ENCODE measurements at places on chromosomes 2 and 18.

DNA sequence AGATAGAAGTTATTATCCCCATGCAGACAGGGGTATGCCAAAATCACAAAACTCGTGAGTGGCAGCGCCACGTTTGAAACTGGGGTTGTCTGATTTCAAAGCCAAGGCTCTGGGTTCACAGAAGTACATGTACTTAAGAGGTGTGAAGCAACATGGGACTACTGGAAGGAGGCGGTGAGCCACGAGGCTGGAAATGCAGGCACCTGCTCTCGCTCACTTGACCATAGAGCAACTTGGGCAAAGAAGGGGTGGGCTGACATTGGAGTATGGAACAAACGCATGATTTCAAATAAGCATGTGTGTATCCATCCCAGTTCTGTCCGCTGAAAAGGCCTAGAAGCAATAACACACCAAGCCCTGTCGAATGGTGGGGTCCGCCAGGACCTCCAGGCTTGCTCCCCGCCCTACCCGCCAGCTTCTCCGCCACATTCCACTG, 593 bp upstream of the ACTR2 start:
- peak overlapping the region; percentile 98 for H3K27ac ChIP-seq
- DNase-seq = peak; percentile 10
- H3K36me3 ChIP-seq = peaks cover 9% of the 10 kb centered on the region

DNA sequence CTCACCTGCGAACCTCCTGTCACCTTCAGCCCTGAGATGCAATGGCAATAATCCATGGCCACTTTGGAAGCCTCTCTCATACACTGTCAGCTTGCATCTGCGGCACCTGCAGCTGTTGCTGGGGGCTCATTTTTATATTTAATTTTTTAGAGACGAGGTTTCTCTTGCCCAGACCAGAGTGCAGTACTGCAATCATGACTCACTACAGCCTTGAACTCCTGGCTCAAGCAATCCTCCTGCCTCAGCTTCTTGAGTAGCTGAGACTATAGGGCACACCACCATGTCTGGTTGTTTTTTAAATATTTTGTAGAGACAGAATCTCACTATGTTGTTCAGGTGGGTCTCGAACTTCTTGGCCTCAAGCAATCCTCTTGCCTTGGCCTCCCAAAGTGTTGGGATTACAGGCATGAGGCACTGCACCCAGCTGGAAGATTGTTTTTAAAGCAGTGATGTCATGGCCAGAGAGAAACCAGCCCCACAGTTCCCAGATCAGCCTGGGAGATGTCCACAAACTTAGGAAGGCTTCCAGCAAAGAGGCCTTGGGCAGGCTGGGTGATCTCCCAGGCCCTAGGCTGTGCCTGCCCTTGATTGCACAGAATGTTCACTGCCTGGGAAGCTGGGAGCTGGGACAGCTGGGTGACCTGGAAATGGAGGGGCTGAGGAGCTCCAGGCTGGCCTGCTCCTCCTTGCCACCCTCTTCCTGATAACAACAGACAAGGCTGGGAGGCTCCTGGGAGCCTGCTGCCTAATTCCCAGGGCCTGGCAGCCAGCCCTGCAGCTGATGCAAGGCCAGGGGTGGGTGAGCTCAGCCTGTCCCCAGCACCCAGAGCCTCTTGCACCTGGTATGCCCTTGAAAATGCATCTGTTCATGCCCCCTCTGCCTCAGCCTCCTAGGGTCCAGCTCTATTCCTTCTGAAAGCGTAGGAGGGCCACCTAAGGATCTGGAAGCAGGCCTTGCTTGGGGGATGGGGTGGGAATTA, 27.1 kb downstream of the SH2D6 start:
- no peak overlapping the region for H3K27ac ChIP-seq
- no peaks in the 10 kb centered on the region for H3K36me3 ChIP-seq

DNA sequence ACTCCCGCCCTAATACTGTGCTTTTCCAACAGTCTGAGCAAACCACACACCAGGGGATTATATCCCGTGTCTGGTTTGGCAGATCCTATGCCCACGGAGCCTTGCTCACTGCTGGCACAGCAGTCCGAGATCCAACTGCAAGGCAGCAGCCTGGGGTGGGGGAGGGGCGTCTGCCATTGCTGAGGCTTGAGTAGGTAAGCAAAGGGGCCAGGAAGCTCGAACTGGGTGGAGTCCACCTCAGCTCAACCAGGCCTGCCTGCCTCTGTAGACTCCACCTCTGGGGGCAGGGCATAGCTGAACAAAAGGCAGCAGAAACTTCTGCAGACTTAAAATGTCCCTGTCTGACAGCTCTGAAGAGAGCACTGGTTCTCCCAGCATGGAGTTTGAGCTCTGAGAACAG, 44.2 kb downstream of the LNPK start:
- H3K36me3 ChIP-seq = peaks cover 18% of the 10 kb centered on the region
- H3K4me3 ChIP-seq = no peak overlapping the region
- no peaks in the 10 kb centered on the region for H3K27me3 ChIP-seq
- no peaks in the 10 kb centered on the region for H3K4me1 ChIP-seq
- H3K27ac ChIP-seq = no peak overlapping the region

DNA sequence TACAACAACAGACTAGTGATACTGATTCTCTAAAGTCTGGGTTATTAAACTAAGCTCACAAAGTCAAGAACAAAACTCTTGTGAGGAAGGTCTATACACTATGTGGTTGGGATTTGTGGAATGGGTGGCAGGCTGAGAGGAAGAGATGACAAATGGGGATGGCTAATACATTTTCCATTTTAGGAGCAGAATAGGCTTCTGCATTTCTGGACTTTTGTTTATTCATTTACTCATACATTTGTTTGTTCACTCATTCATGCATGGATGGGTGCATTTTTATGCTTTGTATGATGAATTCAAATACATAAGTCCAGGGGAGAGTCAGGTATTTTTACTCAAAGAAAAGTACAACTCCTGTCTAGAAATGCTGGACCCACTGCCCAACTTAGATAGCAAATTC, 637.4 kb upstream of the CDH2 start:
- no peak overlapping the region for H3K27ac ChIP-seq
- no peaks in the 10 kb centered on the region for H3K36me3 ChIP-seq
- H3K4me1 ChIP-seq = no peaks in the 10 kb centered on the region

Measured in CD4-positive, alpha-beta T cell (primary cell).